GM12878 (cell line): ENCODE measurements at places on chromosomes 6 and 20.

DNA sequence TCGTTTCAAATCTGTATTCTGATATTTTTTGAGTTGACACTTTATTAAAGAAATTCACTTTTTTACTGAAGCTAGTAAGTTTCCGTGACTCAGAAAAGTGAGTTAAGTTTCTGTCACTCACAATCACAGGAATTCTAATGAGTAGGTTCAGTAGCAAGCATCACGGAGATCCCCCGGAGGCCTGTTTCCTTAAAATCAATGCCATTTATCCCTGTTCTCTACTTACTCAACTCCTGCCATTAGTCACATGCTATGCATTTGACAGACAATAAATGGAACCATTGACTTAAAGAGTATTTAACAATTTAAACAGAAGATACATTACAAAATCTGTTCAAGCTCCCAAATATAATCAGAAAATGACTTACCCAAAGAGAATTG, 9.1 kb downstream of the SLC18B1 start:
- no peak for DNase-seq
- H3K27me3 ChIP-seq: no peaks in the 10 kb centered on the region
- H3K4me3 ChIP-seq: no peak overlapping the region
- no peaks in the 10 kb centered on the region for H3K4me1 ChIP-seq

DNA sequence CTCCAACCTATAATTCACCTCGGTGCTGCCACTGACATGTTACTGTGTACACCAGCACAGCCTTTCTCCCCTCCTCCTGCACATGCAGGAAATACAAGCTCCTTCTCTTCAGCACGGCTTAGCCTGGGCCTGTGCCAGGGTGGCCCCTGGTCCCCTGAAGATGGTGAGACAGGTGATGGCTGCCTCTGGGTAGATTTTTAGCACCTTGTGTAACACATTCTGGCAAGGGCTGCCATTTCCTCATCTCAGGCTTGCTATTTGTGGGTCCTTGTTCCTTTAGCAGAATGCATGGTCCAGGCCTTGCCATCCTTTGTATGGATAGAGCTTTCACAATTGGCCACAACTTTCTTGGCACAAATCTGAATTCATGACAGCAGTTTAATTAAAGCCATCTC, 151.3 kb downstream of the CDC5L start:
- H3K4me1 ChIP-seq: no peaks in the 10 kb centered on the region
- DNase-seq: no peak
- H3K36me3 ChIP-seq: no peaks in the 10 kb centered on the region
- no peak overlapping the region for H3K27ac ChIP-seq

DNA sequence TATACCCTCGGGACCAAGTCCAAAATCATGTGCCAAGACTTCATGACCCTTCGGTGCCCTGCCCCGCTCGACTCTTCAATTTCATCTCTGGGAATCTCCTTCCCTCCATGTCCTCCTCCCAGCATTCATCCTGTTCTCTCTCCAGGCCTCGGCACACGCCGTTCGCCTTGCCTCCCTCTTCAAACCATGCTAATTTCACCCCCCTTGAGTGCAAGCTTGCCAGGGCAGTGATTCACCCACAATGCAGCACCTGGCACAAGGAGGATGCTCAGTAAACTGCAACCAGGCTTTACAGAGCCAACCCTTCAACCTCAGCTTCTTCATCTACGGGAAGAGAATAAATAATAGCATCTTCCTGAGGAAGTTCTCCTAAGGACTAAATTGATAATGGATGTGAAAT, 4.1 kb downstream of the KCNS1 start:
- H3K4me1 ChIP-seq: no peaks in the 10 kb centered on the region
- H3K4me3 ChIP-seq: no peak overlapping the region
- no peak overlapping the region for H3K27ac ChIP-seq
- H3K27me3 ChIP-seq: peaks cover 2% of the 10 kb centered on the region; the same call in 1 of the 2 replicates

DNA sequence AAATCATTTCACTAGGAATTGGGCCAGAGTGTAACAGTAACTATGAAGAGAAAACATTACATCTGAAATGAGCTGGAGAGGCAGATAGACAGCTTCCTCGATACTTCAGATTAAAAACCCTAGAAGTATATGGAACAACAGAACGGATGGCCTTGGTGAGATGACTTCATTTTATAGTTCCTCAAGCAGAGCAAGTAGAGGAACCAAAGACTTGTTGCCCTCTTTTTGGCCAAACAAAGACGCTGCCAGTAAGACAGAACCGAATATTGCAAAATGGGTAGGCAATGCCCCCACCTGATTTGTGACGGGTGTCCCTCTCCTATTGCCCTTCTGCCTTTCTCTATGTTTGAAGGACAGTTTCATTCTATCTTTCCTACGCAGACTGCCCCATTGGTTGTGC, 53.5 kb downstream of the AGPAT4 start:
- H3K4me3 ChIP-seq: no peak overlapping the region
- no peak overlapping the region for H3K27ac ChIP-seq
- no peaks in the 10 kb centered on the region for H3K4me1 ChIP-seq
- DNase-seq: no peak

GRCh38 chr6:132511210-132511830, 1.6 kb downstream of the STX7 start:
- DNase-seq: no peak
- H3K27ac ChIP-seq: peak overlapping the region; percentile 63
- H3K4me3 ChIP-seq: peak overlapping the region; percentile 61
- H3K36me3 ChIP-seq: no peaks in the 10 kb centered on the region
- no peaks in the 10 kb centered on the region for H3K27me3 ChIP-seq
- H3K4me1 ChIP-seq: peaks cover 9% of the 10 kb centered on the region

- H3K4me3 ChIP-seq: no peak overlapping the region
- DNase-seq: no peak
- no peaks in the 10 kb centered on the region for H3K27me3 ChIP-seq
- no peaks in the 10 kb centered on the region for H3K36me3 ChIP-seq
Measured at GRCh38 chr6:74113901-74114300, 417.9 kb downstream of the CD109 start.

GRCh38 chr6:18326980-18327379, 60.2 kb upstream of the RNF144B start:
- no peak for DNase-seq
- H3K27ac ChIP-seq: no peak overlapping the region
- no peaks in the 10 kb centered on the region for H3K36me3 ChIP-seq
- no peaks in the 10 kb centered on the region for H3K27me3 ChIP-seq
- H3K4me1 ChIP-seq: peaks cover 18% of the 10 kb centered on the region; the same call in 1 of the 2 replicates
- no peak overlapping the region for H3K4me3 ChIP-seq

GRCh38 chr20:25539742-25540672, 45.3 kb downstream of the NINL start:
- no peak for DNase-seq
- no peaks in the 10 kb centered on the region for H3K4me1 ChIP-seq
- no peaks in the 10 kb centered on the region for H3K27me3 ChIP-seq
- no peaks in the 10 kb centered on the region for H3K36me3 ChIP-seq
- H3K27ac ChIP-seq: no peak overlapping the region

DNA sequence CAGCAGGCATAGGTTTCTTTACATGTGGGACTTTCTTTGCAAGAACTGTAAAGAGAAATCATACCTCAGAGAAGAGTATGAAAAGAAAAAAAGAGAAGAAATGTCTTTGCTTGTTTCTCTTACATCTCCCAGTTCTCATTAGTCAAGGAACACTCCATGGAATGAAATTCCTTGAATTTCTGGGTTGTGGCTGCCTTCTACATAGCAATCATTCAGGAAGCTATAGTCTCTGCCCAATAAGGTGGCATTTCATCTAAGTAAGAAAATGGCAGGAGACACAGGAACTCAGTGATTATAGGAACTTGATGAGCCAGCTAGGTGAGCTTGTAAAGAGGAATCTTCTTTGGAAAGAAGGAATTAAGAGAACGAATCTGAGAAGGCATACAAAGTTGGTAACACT, 197.0 kb upstream of the FKBP1C start:
- H3K36me3 ChIP-seq: no peaks in the 10 kb centered on the region
- DNase-seq: no peak
- H3K27ac ChIP-seq: no peak overlapping the region
- no peak overlapping the region for H3K4me3 ChIP-seq

DNA sequence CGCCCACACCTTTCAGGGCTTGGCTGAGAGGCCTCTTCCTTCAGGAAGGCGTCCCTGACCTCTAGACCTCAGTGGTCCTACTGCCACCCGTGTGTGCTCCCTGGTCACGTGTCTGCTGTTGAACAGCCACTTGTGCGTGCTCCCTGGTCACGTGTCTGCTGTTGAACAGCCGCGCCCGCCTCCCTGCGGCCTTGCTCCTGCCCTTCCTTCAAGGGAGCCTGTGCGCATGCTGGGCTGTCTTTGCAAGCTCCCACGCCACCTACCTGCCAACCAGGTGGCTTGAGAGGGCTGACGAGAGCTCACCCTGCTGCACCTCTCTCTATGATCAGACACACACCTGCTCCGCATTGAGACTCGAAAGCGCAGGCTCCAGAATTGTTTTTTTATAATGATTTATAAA, 179.3 kb downstream of the BMP7 start:
- no peaks in the 10 kb centered on the region for H3K4me1 ChIP-seq
- H3K4me3 ChIP-seq: no peak overlapping the region
- no peak overlapping the region for H3K27ac ChIP-seq
- no peak for DNase-seq
- H3K27me3 ChIP-seq: no peaks in the 10 kb centered on the region
- H3K36me3 ChIP-seq: no peaks in the 10 kb centered on the region
